ENCODE measurements at places on chromosomes 1 and 21. TPM values are rescaled to one million over a fixed set of nuclear protein-coding genes. Genes with fewer than 3 reads are reported as not detected.
A peak's percentile ranks its signal among the peaks of the same experiment; 100 is the strongest.

Gene HOOK1
- not detected for total RNA-seq

Gene MEF2D
- 11.4 TPM for total RNA-seq

Gene OR14K1
- not detected for total RNA-seq

Gene CLEC20A
- total RNA-seq = not detected

Gene CCDC27
- not detected for total RNA-seq

Gene LCE1E
- total RNA-seq = not detected

Gene HECTD3
- total RNA-seq = 27.9 TPM

Gene ARHGEF16
- not detected for total RNA-seq

Gene HPCAL4
- 0.10 TPM for total RNA-seq

Gene MSH4
- total RNA-seq = 0.10 TPM

Gene PDC
- total RNA-seq = not detected

Gene C1orf210
- not detected for total RNA-seq

DNA sequence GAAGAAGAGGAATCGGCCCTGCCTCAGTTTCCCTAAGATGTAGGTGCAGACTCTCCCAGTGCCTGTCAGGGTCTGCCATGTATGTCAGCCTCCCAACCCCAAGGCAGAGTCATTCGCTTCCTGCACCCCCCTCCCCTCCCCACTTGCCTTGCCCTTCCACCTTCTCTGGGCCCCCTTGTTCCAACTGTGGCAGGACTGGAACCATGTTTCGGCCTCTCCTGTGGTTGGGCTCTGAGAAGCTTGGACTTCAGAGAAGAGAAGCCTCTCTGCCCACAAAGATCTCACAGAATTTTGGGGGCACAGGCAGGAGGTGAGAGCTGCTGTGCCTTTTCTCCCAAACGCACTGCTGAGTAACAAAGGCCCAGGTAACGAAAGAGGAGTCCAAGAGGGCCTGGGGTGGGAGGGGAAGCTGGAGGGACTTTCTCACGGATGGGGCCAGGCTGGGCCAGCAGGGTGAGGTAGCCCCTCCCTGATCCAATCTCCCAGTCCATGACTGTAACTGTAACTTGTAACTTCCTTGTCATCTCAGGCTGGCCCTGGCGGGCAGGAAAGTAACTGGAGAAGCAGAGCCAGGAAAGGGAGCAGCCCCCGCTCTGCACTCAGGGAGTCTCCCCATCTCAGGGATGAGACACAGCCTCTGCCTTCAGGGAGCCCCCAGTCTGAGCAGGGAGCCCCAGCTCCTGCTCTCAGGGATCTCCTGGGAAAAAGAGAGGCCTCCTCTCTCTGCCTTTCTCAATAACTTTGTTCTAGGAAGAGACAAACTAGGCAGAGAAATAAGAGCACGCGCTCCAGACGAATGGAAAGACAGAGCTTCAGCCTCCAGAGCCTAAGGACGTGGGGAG, 11.3 kb downstream of the CRABP2 start:
- no peak for DNase-seq

DNA sequence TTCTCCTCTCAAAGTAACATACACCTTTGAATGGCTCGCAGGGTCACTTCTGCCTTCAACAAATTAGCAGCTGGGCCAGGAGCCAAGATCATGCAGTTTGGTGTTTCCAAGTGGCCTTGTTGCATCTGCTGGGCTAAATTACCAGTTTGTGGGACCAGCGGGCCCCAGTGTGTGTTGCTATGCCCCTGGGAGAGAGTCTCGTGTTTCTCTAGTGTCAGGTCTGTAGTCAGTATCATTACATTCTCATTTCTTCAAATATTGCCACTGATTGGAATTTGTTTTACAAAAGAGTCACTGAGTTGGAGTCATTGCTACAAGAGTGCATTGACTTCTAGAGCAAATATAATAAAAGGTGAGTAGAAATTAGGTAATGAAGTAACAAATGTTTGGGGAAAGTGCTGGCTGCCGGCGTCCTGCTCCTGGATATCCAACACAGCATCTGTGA, 35.5 kb downstream of the RHOU start:
- no peak for DNase-seq

DNA sequence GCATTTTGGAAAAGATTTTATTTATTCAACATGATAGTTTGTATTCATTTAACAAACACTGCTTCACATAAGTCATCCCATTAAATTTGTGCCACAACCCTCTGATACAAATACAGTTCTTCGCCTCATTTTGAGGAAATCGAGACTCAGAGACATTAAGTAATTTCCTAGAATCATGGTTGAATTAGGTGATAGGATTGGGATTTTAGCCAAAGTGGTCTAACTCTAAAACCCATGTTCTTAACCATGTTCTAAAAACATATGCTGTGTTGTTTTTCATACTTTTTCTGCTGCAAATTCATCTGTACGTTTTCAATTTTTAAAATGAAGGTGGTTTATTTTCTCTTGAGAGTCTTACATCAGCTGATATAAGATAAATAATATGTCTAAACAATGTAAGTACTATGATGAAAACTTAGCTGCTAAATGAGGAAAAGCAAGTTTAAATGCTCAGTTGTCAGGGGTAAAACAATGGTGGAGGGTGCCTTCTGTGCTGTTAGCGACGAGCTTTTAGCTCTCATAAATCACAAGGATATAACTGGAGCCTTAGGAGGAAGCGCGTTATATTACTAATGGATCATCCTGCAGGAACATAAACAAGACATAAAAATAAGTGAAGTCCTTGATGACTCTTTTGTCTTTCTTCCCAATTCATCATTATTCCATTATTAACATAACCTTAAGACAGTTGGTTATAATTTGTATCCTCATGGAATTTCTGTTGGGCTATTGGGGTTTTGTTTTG, 97.7 kb downstream of the CACHD1 start:
- DNase-seq = no peak

DNA sequence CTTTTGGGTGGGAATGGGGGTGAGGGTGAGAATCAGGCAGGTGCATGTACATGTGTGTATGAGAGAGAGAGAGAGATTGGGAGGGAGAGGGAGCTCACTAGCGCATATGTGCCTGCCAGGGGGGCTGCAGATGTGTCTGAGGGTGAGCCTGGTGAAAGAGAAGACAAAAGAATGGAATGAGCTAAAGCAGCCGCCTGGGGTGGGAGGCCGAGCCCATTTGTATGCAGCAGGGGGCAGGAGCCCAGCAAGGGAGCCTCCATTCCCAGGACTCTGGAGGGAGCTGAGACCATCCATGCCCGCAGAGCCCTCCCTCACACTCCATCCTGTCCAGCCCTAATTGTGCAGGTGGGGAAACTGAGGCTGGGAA, 95.0 kb downstream of the EPHB2 start:
- no peak for DNase-seq

- peak; percentile 28 for DNase-seq
Observed at GRCh38 chr1:171919891-171920887, 78.9 kb downstream of the DNM3 start.

DNA sequence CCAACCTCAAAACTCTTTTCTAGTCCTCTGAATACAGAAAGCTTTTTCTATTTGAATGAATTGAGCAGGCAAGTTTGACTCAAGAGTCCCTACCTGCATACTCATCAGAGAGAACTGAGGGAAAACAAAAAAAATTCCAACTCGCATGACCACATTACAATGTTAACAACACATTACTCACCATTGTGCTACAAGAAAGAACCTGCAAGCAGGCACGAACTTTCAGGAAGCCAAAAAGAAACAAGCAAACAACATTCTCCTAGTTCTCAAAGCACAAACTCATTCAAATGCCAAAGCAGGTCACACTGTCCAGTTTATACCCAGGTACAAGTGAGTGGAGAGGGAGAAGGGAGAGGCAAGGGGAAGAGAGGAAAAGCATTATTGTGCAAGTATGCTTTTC, 14.6 kb downstream of the OTUD7B start:
- no peak for DNase-seq

DNA sequence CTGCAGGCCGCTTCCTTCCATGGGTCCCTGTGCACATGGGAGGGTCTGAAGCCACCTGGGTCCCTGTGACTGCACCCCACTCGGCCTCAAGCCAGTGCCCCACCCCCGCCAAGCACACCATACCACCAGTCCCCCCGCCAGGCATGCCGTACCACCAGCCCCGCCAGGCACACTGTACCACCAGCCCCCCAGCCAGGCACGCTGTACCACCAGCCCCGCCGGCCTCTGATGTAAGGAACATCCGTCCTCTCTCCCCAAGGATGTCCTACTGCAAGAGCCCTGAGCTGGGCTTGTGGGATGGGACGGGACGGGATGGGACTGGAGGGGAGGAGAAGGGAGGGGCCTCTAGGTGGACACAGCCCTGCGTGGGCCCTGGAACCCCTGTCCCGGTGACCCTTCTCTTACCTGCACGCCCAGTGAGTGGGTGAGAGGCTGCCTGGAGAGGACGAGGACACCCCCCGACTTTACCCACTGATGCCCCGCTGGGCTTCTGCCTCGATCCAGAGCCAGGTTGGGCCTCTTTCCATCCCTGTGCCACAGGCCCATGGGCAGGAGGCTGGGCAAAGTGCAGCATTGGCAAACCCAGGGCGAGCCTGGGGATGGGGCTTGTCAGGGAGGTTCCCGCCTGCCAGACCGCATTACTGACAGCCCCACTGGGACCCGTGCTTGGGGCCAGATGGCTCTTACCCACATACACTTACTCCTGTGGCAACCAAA, 40.8 kb upstream of the COL6A1 start:
- DNase-seq = no peak

GRCh38 chr1:22772014-22772413, 61.4 kb downstream of the EPHB2 start:
- DNase-seq = no peak

DNA sequence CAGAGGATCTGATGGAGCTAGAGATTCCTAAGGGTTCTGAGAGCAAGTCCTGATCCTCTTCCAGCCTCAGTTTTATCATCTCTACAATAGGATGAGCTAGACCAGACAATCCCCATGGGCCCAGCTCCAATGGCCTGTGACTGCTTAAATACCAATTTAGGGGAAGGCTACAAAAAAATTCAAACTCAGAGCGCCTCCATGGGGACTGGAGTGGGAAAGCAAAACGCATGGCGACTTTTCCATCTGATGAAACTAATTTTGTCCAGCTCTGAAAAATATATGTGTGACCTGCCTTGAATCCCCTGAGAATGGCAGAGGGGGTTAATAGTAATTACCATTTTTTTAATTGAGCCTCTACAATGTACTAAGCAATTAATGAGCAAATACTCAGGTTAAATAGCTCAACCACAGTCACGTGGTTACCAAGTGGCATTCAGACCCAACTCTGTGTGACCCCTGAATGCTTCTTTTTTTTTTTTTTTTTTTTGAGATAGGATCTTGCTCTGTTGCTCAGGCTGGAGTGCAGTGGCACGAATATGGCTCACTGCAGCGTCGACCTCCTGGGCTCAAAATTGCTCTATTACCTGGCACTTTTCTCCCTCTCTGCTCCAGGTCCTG, 8.4 kb downstream of the EXTL1 start:
- no peak for DNase-seq

DNA sequence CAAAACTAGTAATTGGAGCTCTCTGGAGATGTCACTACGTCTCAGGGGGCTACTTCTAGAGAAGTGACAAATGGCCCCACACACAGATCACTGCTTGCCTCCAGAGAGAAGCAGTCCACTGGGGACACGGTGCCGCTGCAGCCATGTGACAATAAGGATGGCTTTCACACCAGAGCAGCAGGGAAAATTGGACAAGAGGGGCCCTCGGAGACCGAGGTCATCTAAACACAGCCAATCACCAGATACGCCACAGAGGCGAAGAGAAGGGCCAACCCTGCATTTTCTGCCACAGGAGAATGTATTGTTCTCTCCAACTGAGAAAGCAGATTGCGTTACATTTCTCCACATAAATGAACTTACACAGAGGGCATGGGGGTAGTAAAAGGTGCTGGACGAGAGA, 51.2 kb upstream of the TIAM1 start:
- DNase-seq = no peak

- peak; percentile 44 for DNase-seq
Observed at GRCh38 chr1:14345946-14346550, 252.4 kb upstream of the KAZN start.

GRCh38 chr21:39307466-39307865, 6.0 kb downstream of the BRWD1 start:
- DNase-seq = no peak

GRCh38 chr1:41724248-41724647, 194.5 kb downstream of the HIVEP3 start:
- peak; percentile 30 for DNase-seq

DNA sequence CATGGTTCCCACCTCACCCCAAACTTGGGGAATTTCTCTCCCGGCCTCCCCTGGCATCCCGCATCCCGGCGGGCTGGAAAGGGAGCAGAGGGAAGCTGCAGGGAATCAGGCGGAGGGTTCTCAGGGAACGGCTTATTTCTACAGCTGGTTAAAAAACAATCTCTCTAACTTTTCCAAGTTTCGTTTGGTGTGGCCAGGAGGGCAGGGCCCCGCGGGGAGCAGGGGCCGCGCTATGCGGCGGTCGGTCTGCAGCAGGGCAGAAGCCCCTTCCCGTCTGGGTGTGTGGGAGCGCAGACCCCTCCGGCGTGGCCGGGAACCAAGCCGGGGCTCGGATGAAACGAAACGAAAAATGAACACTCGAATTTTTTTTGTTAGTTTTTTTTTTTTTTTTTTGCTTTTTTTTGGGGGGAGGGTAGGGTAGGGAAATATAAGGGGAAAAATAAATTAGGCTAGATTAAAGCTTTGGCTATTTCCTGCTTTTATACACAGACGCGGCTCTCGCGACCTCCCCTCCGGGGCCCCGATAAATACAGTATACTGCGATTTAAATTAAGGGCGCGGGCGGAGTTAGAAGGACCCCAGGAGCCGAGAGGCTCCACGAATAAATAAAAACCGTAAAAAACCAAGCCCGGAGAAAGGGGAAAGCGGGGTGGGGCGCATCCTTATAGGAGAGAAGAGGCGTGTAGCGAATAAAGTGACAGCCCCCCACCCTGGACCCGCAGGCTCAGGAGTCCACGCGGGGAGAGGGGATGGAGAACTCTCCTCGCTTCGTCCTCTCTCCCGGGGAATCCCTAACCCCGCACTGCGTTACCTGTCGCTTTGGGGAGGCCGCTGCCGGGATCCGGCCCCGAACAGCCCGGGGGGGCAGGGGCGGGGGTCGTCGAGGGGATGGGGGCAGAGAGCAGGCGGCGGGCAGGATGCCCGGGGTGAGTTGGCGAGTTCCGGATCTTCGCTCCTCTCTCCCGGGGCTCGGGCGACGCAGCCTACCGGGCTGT, 2.1 kb downstream of the POU3F1 start:
- DNase-seq = no peak

DNA sequence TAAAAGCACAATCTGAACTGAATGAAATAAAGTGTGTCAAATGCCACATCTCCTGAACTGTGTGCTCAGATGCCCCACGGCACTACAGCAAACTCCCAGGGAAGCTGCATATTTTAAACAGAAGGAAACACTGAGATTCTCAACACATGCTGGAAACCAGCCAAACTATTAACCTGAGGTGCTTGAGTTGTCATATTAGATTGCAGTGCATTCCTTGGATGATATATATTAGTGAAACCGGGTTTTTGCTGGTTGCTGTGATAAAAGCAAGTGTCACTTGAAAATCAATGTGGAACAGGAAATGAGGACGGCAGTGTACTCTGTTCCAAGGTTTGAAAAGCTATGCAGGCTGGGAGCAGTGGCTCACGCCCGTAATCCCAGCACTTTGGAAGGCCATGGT, 8.7 kb downstream of the SYNJ1 start:
- no peak for DNase-seq

GRCh38 chr1:211879475-211879874, 48.9 kb upstream of the LPGAT1 start:
- DNase-seq = no peak

- DNase-seq = peak; percentile 70
Observed at GRCh38 chr1:232709386-232709785, 79.5 kb upstream of the SIPA1L2 start.
